Stimulated activated CD8-positive, alpha-beta memory T cell treated with anti-CD3 and anti-CD28 coated beads, Interleukin-4, amount 100 ng/mL, for 1 hour (primary cell): ENCODE measurements at places on chromosomes 16 and 17.

- DNase-seq, result no peak
Observed at GRCh38 chr17:8022360-8023003, 16.4 kb upstream of the ALOX15B start.

GRCh38 chr16:81842564-81843242 lies 63.6 kb downstream of the PLCG2 start:
- no peak for DNase-seq

DNA sequence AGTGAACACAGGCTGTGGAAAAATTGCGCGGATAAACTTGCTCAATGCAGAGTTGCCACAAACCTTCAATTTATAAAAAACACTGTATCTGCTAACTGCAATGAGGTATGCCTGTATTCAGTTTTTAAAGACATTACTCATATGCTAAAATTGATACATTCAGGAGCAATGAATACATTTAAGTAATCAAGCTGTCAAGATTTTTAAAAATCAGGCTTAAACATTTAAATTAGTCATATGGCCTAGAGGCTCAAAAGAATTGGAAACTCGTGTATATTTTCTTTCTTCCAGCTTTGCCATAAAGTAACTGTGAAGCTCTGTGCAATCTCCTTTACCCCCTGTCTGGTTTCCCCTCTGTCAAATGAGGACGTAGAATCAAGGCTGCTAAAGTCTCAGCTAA lies 4.1 kb downstream of the SYNRG start:
- DNase-seq, result no peak

DNA sequence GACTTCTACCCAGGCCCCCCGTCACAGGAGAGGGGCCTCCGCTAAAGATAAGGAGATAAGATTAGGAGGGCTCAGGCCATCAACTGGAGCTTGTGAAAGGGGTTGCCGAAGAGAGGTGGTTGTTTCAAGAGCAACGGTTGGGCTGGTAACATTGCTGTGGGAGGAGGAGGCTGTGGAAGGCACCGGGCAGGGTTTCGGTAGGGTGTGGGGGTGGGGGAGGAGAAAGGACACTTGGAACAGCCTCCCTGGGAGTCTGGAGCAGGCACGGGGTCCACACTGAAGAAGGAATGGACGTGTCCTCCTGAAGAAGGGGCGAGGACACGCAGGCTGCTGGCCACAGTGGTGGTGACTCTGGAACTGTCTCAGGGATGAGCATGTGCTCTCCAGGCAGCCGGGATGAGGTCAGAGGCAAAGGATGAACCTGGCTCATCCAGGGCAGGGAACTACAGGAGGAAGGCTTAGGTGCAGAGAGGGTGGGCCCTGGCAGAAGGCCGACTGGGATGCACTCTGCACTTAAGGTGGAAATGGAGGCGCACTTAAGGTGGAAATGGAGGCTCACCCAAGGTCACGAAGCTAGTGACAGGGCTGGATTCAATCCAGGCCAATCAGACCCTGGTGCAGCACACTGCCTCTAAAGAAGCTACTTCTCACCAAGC lies 1.2 kb upstream of the EPX start:
- DNase-seq, result no peak

GRCh38 chr16:59601452-59601851 lies 867.3 kb upstream of the GOT2 start:
- no peak for DNase-seq

GRCh38 chr17:73938706-73939105 lies 264.8 kb upstream of the RPL38 start:
- DNase-seq, result no peak

GRCh38 chr17:34465789-34466188 lies 102.8 kb upstream of the CCL1 start:
- DNase-seq, result no peak

DNA sequence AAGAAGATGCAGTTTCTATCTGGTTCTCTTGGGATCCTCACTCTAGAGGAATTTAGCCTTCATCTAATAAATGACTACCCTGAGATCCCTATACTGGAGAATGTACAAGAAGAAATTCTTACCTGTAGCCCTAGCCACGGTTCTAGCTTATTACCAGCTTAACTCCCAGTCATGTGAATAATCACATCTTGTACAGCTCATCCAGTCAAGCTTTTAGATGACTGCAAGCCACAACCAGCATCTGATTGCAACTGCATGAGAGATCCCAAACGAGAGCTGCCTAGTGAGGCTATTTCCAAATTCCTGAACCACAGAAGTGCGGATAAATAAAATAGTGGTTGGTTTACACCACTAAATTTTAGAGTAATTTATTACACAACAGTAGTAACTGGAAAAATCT lies 196.0 kb upstream of the CPHXL start:
- no peak for DNase-seq

DNA sequence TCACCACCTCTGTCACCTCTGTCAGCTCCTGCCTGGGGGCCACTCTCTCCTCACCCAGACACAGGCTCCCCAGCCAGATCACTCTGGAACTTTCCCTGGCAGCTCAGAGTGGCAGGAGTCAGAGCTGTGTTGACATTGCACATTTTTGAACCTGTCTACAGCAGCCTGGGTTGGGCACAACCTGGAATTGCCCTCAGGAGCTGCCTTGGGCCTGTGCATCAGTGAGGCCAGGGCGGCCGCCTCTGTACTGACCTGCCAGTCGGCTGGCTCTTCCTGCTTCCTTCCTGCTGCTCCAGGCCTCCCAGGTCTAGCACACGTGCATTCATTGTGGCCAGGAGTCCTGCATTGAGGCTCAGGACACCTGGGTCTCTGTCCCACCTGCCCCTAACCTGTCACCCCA lies 14.2 kb upstream of the TMEM11 start:
- no peak for DNase-seq

DNA sequence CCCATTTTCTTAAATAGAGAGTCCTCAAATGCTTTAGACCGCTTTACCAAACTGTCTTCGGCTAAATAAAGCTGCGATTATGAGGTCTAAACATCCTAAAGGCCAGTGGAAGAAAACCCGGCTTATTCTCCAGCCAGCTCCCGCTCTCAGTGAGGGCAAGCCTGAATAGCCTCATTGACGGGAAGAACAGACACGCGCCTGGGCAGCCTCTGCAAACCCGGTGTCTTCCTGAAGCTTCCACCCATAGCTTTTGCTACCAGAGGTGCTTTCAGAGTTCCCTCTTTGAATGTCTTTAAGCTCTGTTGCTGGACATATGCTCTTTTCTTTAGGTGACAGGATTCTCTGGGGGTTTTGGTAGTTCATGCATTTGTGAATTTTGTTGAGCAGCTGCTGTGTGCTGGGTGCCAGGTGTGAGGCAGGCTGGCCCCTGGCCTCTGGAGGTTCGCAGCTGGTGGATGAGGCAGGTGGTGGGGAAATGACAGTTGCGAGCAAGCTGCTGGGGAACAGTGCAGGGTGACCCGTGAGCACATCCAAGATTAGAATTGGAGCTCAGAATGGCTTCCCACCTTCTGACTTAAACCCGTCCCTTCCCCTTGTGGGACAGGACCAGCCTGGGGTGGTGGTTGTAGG lies 44.7 kb downstream of the CRISPLD2 start:
- no peak for DNase-seq

- no peak for DNase-seq
Observed at GRCh38 chr17:44736551-44737240, 22.1 kb upstream of the ADAM11 start.

DNA sequence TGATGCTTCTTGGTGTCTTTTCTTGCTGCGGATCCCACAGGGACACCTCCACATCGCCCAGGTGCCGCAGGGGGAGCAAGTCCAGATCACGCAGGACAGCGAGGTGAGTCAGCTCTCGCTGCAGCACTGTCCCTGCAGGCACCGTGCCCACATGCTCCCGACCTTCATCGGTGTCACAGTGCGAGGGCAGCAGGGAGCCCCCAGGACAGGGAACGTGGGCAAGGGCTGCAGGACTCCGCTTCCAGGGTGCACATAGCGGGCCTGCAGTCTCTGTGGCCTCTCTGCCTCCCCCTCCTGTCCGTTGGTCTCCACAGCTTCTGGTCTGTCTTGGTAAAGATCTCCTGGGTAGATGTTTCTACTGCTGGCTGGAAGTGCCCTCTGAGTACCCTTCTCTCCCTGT lies 84.1 kb downstream of the BANP start:
- DNase-seq, result no peak

DNA sequence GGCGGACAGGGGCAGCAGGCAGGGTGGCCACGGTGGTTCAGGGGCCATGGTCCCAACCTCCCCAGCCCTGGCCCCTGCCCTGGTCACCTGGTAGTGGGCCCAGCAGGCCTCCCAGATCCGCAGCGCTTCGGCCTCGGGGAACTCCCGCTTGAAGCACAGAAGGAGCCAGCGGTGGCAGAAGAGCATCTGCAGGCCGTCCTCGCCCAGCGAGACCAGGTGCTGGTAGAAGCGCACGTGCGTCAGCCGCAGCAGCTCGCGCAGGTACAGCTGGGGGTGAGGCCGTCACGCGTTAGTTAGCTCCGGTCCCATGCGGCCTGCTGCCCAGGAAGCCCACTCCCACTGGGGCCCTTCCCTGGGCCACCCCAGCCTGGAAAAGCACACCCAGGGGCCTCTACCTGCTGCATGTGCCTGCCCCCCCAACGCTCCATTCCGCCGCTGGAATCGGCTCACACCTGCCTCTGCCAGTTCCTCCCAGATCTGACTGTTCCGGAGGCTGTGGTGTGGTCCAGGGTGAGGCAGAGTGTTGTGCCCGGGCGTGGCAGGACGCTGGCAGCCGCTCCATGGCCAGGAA lies 90.8 kb downstream of the TBC1D16 start:
- no peak for DNase-seq

DNA sequence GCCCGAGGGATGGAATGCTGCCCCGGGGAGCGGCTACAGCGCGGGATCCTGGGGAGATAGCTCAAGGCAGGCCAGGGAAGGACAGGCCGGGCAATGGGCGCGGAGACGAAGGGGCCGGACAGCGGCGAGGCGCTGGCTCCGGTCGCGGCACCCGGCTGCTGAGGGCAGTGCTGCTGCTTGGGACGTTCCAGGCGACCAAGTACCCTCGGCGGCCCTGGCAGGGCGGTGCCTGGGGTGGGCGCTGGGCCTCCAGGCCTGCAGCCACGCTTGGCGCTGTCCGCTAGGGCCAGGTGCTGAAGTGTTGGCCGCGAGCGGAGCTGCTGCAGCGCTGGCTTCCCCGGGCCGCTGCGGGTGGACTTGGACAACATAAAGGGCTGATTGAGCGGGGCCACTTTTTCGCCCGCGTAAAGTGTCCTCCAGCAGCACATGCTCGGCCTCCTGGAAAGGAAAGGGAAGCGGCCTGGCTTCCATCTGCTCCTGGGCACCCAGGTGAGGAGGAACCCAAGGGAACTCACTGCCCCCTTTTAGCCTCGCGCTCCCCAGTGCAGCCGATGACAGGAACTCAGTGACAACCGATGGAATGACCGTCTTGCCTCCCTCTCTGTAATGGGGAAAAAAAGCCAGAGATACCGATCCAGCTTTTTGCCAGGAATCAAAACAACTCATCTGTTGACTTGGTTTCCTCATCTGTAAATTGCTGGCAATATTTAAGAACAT lies 23.7 kb downstream of the CLEC3A start:
- DNase-seq, result no peak

GRCh38 chr17:48612854-48613691 lies 2.0 kb downstream of the HOXB8 start:
- DNase-seq, result no peak

DNA sequence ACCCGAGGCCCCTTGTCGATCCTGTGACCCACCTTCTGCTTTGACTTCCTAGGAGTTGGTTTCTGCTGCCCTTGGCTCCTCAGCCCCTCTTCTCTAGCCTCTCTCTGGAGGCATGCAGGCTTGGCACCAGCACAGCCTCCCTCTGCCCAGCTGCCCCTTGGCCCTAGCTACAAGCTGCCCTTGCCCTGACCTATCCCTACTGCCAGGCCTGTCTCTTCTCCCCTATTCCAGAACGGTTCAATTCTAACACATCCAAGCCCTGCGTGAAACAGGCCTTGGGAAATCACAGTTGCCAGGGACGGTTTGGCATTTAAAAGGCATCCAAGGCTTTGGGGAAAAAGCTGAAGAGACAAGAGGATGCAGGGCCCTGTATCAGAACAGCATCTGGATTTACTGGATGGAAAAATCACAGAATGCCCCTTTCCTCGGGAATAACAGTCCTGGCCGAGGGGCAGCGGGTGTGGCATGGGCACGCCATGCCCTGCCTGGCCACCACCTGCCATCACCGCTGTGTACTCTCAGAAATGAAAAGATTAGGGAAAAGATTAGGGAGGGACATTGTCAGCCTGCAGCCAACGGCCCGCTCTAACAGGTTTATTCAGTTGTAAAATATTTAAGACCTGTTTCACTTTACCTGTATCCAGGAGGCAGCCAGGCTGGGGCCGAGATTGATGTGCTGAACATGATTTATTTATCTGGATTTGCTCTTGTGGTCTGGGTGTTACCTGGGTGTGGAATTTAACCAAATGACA lies 15.8 kb downstream of the RAI1 start:
- no peak for DNase-seq

- DNase-seq, result no peak
Observed at GRCh38 chr17:80926591-80927250, 64.9 kb upstream of the CHMP6 start.

GRCh38 chr17:3636908-3637373 lies 381 bp downstream of the CTNS start:
- DNase-seq, result no peak

- DNase-seq, result no peak
Observed at GRCh38 chr17:68470961-68471360, 13.7 kb upstream of the WIPI1 start.

DNA sequence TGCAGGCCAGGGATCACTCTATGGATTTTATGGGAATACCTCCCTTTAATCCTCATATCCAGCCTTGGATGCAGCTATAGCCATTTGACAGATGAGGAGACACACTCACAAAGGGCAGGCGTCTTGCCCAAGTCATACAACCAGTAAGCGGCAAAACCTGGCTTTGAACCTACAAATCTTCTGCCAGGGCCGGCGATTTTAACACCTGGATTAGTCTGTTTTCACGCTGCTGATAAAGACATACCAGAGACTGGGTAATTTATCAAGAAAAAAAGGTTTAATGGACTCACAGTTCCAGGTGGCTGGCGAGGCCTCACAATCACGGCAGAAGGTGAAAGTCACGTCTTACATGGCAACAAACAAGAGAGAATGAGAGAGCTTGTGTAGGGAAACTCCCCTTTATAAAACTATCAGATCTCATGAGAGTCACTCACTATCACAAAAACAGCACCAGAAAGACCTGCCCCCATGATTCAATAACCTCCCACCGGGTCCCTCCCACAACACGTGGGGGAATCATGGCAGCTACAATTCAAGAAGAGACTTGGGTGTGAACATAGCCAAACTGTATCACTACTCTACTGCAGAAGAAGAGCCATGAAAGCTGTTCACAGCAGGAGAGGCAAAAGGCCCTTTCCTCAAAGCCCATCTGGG lies 67.5 kb downstream of the XYLT1 start:
- no peak for DNase-seq

DNA sequence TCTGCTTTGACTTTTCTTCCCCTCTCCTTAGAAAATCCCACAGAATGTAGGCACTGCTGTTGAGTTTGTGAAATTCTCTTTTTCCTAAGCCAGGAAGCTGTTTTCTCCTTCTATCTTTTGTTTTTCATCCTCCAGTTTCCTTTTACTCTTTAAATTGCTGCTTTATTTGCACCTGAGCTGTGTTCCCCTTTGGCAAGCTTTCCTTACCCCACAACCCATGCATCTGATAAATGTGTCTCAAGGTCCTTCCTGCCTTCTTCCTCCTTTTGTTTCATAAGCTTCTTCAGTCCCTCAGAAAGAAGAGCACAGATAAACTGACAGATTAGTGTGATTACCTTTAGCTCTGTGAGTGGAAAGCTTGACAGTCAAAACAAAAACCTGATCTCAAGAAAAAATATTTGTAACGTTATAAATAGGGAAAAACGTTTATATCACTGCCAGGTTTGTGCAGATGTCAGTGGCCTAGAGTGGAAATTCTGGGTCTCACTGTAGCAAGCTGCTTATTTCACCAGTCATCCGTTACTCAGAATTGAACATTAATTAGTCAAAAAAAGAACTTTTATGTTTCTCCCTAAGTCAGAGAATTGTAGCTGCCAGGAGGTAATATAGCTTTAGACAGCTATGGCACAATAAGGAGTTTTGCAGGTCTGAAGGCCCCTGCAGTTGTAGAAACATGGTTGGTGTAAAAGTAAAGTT lies 23.6 kb downstream of the GSDMB start:
- DNase-seq, result no peak
